Kidney (tissue), 22 donors: ENCODE measurements at places on chromosomes 7 and 10. TPM values are rescaled to one million over a fixed set of nuclear protein-coding genes. Genes with fewer than 3 reads are reported as not detected.

DNA sequence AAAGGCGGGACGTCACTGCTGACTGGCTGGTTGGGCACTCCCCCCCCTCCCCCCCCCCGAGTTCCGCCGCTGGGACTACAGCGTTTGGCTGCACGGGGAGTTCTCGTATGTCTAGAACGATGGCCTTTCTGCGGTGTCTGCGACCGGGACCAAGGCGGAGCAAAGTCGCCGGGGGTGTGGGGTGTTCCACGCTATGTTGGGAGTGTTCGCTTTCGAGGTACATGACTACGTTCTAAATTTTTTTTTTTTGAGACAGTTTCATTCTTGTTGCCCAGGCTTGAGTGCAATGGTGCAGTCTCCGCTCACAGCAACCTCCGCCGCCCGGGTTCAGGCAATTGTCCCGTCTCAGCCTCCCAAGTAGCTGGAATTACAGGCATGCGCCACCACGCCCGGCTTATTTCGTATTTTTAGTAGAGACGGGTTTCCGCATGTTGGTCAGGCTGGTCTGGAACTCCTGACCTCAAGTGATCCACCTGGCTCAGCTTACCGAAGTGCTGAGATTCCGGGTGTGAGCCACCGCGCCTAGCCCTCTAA lies 573 bp upstream of the IDI1 start:
- DNase-seq = no peak

GRCh38 chr10:53894145-53894544 lies 906.9 kb downstream of the PCDH15 start:
- no peak for DNase-seq

OIT3 gene
- not detected for polyA plus RNA-seq

DNA sequence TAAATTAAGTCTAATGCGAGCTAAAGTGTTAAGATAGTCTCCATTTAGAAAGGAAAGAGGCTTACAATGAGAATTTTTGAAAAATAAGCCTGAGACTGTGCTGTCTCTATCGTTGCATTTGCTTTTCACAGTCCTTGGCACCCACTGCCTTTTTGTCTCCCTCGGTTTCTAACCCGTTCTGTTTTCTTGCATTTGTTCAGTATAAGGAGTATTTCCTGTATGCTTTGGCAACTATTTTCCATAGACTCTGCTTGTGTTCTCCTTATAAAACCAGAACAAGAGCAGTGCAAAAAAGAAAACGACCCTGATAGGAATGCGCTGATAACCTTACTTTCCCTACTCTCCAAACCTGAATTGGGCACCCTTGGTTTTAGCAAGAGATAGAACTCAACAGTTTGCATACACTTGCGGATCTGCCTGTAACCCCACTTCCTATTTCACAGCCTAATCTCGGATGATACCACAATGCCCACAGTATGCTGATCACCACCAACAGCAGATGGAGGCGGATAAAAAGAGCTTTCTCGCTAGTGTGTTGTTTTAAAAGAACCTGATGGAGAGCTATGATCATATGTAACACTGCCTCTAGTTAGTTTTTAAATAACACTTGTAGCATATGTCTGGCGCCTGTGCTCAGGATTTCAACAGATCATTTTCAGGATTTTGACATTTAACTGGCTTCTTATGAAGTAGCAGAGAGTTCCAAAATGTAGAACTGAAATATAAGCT lies 1.6 kb upstream of the ARHGAP12 start:
- DNase-seq = no peak

SPDYE2B gene
- polyA plus RNA-seq = not detected

DNA sequence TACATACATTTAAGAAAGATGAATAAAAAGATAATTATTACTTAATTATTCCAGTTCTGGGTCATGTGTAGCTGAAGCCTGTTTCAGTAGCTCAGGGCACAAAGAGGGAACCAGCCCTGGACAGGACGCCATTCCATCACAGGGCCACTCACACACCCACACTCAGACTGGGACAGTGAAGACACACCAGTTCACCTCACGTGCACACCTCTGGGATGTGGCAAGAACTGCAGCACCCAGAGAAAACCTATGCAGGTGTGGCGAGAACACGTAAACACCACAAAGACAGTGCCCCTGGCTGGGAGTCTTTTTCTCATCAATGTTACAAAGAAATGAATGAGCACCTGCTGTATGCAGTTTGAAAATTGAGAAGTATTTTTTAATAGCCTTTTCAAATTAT lies 1.6 kb upstream of the IDI1 start:
- DNase-seq = peak; percentile 49
